ENCODE measurements at places on chromosomes 4 and X. TPM values are rescaled to one million over a fixed set of nuclear protein-coding genes. Genes with fewer than 3 reads are reported as not detected.

Gene MAGEA1
- not detected for total RNA-seq

Gene MAGEA12
- not detected for total RNA-seq

Gene SPOCK3
- not detected for total RNA-seq

Gene CTAG1A
- not detected for total RNA-seq

Gene XK
- total RNA-seq = 0.12 TPM

Gene GPRASP2
- total RNA-seq = 1.3 TPM

Gene NXF3
- not detected for total RNA-seq

Gene ASIC5
- total RNA-seq = not detected

Gene NSUN7
- total RNA-seq = 1.0 TPM

Gene KLHL13
- total RNA-seq = 0.38 TPM

Gene PABPC5
- not detected for total RNA-seq

Gene SLC10A4
- total RNA-seq = not detected

Gene ARSD
- total RNA-seq = 2.8 TPM

DNA sequence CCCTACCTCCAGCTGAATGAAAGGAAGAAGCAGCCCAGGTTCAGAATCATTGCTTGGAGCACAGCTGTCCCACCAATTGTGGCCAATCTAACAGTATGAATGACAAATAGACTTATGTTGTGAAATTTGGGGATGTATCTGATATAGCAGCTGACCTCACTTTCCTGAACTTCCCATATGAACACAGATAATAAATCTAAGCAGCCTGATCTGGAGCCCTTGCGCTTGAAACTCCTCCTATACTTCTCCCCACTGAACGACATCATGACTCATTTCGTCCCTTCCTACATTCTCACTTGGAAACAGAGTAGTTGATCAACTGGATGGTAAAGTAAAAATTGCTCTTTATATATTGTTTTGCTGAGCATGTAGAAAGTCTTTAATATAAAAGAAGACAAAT lies 24.2 kb upstream of the AMELX start:
- DNase-seq = no peak

DNA sequence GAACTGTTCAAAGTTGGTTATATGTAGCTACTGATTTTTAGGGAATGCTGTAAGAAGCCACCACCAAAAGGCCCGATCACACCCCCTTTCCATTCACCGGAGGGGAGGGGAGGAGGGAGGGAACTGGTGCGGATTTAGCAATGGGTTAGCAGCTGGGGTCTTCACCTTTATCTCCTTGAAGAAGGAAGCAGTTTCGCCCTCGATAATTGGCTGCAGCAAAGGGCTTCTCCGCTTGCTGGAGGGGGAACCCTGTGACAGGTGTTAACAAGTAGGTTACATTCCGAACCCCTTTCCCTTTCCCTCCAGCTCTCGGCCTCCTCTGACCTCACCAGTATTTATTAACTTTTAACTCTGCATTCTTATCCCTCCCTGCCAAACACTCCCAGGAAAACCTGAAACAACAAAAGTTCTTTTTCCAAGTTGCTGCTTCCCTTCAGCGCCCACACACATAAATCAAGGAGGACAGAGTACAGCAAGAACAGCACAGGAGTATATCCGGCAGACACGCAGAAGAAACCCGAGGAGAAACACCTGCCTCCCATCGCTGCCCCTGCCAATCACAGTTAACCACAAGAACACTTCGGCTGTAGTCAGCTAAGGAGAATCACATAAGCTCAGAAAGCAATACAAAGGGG lies 39.8 kb upstream of the NAP1L5 start:
- DNase-seq = peak; percentile 37

GRCh38 chr4:3062471-3062870 lies 11.9 kb downstream of the HTT-AS start:
- no peak for DNase-seq

- no peak for DNase-seq
Measured at GRCh38 chr4:165971933-165972332, 98.9 kb downstream of the TLL1 start.

DNA sequence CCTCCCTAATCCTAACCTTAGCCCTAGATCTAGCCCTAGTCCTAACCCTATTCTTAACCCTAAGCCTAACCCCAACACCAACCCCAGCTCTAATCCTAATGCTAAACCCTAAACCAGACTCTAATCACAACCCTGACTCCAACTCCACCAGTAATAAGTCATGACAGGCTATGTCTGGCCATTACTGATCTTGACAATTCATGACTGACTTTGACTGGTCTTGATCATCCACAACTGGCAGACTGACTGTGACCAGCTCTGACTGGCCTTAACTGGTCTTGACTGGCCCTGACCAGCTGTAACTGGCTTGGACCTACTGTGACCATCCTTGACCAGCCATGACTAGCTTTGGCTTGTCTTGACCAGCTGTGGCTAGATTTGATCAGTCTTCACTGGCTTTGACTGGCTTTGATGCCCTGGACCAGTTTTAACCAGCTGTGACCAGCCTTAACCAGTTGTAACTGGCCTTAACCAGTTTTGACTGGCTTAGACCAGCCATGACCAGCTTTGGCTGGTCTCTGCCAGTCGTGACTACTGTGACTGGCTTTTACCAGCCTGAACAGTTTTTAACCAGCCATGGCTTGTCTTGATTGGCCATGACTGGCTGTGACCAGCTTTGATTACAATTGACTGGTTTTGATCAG lies 68.4 kb downstream of the RLIM start:
- no peak for DNase-seq

GRCh38 chr4:103443324-103443723 lies 245.2 kb upstream of the CENPE start:
- DNase-seq = no peak

DNA sequence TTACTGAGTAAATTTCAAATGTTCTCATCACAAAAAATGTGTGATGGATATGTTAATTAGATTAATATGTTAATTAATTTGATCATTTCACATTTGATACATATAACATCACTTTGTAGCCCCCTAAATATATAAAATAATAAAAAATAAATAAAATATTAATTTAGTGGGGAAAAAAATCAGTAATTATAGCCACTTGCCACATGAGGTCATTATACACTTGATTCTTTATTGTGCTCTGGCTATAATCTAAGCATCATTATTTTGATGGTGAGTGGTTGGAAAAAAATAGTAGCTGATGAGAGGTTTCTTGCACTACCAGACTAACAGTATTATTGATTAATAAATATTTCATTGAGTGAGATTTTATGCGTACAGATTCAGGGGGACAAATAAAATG lies 57.4 kb downstream of the DCK start:
- no peak for DNase-seq

GRCh38 chr4:105343146-105343931 lies 130.5 kb downstream of the PPA2 start:
- no peak for DNase-seq

- no peak for DNase-seq
Measured at GRCh38 chr4:169234137-169234855, 36.5 kb downstream of the SH3RF1 start.

- DNase-seq = no peak
Measured at GRCh38 chrX:130280901-130281300, 12.2 kb upstream of the ZNF280C start.

- DNase-seq = no peak
Measured at GRCh38 chr4:41281038-41281634, 24.4 kb downstream of the UCHL1 start.

DNA sequence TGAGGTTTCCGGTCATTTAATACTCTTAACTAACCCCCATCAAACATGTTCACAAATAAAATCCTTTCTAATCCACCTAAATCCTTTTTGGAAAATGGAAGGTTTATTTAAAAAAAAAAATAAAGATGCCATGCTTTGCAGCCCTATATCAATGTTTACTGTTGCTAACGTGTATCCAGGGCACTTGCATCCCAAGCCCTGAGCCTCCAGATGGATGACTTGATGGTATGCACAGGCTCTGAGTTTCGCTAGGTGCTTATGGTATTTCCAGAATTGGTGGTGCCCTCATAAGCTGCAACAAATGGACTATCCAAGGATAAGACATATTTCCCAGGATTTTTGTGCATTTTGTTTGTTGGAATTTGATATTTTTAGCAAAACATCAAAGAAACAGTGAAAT lies 257.7 kb downstream of the PRDM5 start:
- DNase-seq = no peak

GRCh38 chr4:8676676-8677075 lies 84.1 kb downstream of the CPZ start:
- no peak for DNase-seq

DNA sequence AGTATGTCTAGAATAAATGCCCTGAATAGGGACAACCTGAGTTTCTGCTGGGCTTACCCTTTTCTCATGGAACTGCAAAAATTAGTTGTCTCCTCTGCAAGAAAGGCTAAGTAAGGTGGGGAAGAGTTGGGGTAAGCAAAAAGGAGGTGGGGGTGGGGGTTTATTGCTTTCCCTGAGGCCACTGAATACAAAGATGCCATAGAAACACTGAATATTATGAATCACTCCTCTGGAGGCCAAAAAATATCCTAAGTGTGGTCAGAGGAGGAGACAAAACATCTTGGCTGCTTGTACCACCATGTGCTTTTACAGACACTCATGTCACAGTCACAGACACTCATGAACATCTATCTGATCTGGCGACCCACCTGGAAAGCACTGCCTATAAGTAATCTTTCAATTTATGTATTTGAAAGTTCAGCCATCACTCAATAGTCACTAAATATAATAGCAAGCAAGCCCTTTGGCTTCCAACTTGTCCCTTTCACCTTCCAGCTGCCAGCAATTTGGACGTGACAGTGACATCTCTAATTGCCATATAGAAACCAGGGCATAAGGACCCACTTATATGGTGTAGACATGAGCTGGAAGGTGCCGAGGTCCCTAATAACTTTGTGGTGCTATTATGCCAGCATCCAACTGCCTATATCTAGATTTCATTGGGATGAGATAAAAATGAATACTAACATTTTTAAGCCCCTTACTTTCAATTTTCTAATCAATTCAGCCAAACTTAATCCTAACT lies 122.7 kb upstream of the CBR4 start:
- no peak for DNase-seq

DNA sequence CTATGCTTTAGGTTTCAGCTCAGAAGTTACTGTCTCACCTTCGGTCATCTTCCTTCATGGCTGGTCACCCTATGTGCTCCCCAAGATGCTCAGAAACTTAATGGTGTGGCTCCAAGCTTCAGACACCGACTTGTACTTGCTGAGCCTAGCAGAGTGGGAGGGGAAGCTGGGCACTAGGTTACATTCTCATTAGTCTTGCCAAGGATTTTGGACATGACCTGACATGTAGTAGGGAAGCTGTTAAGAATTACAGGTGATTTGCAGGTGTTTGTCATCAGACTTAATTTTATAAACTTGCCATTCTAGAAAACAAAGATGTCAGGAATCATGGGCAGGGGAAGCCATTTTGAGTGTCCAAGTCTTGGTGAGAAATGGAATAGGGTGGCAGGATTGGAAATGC lies 72.4 kb downstream of the CCNG2 start:
- no peak for DNase-seq

DNA sequence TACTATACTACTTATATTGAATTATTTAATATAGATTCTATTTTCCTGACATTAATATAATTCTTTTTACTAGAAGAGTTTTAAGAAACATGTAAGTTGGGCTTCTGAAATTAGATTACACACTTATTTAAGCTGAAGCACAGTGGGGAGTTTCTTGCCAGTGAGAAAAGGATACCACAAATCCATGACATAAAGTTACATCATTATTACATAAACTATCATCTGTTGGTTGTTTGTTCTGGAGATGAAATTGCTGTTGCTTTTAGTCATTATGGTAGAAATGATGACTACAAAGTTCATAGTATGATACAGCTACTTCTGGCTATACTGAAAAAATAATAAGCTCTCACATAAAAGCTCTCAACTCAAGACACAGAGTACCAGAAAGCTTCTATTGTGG lies 880.4 kb downstream of the PCDH18 start:
- no peak for DNase-seq

- DNase-seq = no peak
Measured at GRCh38 chr4:48247878-48248558, 21.6 kb downstream of the TEC start.

GRCh38 chrX:130083656-130084382 lies 26.5 kb downstream of the ELF4 start:
- no peak for DNase-seq

Data from T-cell (primary cell).